ENCODE measurements at places on chromosomes 1 and 21.
A peak's percentile ranks its signal among the peaks of the same experiment; 100 is the strongest.

- peak; percentile 72 for DNase-seq
Observed at GRCh38 chr1:196317535-196318522, 290.4 kb downstream of the KCNT2 start.

GRCh38 chr21:39006571-39007311, 176.5 kb downstream of the PSMG1 start:
- no peak for DNase-seq

DNA sequence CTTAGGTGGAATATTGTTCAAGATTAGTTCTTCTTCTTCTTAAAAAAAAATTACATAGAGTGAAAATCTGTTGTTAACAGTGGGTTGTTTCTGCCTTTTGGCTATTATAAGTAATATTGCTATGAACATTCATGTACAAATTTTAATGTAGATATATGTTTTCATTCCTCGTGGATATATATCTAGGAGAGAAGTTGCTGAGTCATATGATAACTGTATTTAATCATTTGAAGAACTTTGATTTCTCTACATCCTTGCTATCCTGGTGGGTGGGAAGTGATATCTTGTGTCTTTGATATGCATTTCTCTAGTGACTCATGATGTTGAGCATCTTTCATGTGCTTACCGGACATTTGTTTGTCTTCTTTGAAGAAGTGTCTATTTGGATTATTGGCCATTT, 29.9 kb downstream of the MAST2 start:
- DNase-seq = no peak

DNA sequence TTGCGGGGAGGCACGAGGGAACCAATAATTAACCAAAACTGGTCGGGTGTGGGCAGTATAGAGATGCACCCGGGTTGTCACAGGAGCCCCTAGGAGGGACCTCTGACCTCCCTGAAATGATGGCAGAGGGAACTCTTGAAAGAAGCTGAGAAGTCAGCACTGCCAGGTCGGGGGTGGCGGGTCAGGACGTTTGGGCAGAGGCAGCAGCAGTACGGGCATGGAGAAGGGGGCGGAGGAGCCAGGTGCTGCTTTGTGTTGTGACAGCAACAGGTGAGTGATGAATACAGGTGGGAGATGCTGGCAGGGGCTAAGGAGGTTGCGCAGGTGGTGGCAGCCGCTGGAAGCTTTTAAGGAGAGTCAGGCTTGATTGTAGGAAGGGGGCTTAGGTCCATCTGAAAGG, 11.7 kb downstream of the TNFRSF1B start:
- DNase-seq = no peak

DNA sequence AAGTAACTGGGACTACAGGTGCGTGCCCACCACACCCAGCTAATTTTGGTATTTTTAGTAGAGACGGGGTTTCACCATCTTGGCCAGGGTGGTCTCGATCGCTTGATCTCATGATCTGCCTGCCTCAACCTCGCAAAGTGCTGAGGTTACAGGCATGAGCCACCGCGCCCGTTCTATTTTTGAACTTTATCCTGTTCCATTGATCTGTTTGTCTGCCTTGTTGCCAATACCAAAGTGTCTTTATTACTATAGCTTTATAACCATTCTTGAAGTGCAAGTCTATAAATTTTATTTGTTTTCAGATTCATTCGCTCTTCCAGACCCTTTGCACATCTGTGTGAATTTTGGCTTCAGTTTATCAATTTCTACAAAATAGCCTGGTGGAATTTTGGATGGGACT, 28.0 kb downstream of the SYT14 start:
- DNase-seq = no peak

DNA sequence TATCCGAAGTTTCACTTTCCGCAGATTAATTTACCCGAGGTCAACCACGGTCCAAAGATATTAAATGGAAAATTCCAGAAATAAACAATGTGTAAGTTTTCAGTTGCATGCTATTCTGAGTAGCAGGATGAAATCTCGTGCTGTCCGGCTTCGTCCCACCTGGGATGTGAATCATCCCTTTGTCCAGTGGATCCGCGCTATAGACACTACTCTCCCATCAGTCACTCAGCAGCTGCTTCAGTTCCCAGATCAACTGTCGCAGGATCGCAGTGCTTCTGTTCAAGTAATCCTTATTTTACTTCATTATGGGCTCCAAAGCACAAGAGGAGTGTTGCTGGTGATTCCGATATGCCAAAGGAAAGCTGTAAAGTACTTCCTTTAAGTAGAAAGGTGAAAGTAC, 8.3 kb upstream of the LRP8 start:
- DNase-seq = peak; percentile 82

DNA sequence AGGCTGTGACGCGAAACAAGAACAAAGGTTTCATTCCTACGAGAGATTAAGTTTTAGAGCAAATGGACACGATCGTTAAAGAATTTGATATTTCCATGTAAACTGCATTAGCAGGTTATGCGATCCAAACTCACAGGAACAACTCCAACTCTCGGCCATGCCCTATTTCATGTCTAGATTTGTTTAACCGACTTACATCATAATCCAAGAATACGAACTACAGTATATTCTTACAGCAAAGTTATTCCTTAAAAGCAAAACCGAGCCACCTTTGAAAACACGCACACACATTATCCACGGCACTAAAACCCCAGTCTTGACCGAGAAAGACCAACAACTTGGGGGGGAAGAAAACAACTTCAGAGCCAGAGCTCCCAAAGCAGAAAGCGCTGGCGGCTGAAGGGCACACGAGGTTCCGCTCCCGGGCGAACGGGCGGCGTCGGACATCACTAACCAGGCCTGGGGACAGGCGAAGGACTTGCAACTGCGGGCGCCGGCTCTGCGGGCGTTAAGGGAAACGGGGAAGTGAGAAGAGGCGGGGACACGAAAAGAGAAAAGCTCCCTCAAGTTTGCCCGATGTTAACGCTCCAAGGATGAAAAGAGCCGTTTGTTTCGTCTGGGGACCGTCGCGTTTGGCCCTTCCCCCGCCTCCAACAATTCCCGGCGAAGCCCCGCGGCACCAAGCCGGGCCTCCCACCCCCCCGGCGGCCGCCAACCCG, 690 bp downstream of the B3GALNT2 start:
- DNase-seq = peak; percentile 79

DNA sequence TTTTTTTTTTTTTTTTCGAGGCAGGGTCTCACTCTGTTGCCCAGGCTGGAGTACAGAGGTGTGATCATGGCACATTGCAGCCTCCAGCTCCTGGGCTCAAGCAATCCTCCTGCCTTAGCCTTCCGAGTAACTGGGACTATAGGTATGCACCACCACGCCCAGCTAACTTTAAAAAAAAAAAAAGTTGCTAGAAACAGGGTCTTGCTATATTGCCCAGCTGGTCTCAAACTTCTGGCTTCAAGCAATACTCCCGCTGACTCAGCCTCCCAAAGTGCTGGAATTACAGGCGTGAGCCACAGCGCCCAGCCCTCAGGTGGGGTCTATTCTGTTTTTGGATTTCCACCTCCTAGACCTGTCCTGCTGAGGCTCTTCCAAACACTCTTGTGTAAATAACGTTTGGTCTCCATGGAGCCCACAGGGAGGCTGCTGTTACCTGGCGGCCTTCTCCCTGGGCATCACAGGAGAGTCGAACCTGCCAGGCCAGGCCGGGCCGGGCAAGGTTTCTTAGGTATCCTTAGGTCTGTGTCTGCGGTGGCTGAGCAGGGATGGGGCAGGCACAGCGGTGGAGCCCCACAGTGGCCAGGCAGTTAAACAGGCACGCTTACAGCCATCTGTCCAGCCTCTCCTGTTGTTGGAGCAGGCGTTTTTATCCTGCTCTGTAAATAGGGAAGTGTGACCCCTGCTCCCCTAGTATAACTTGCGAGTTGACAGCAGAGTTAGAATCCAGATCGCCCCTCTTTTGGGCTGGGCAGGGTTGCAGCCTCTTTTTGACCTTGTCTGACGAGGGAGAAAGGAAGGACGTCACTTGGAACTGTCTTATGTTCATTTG, 18.8 kb downstream of the PLEKHM2 start:
- DNase-seq = peak; percentile 67

- no peak for DNase-seq
Observed at GRCh38 chr1:14034506-14034905, 334.5 kb downstream of the PRDM2 start.

Measured in NCI-H82 (cell line).